ENCODE measurements at places on chromosomes 3 and 15. TPM values are rescaled to one million over a fixed set of nuclear protein-coding genes. Genes with fewer than 3 reads are reported as not detected.

Gene SPTSSB
- not detected for total RNA-seq

Gene FAM43A
- total RNA-seq: 34.6 TPM

Gene CHRFAM7A
- 0.54 TPM for total RNA-seq

Gene DPP8
- total RNA-seq: 20.8 TPM

Gene HIGD2B
- not detected for total RNA-seq

Gene TJP1
- total RNA-seq: 28.8 TPM

Gene ANKUB1
- total RNA-seq: not detected

Gene NPAP1
- total RNA-seq: not detected

Gene CHST2
- total RNA-seq: 95.0 TPM

Gene CHRM5
- 0.06 TPM for total RNA-seq

Gene USP50
- not detected for total RNA-seq

Gene CYP8B1
- total RNA-seq: not detected

Gene AGBL1
- not detected for total RNA-seq
